ENCODE measurements at places on chromosomes 5 and 9.

DNA sequence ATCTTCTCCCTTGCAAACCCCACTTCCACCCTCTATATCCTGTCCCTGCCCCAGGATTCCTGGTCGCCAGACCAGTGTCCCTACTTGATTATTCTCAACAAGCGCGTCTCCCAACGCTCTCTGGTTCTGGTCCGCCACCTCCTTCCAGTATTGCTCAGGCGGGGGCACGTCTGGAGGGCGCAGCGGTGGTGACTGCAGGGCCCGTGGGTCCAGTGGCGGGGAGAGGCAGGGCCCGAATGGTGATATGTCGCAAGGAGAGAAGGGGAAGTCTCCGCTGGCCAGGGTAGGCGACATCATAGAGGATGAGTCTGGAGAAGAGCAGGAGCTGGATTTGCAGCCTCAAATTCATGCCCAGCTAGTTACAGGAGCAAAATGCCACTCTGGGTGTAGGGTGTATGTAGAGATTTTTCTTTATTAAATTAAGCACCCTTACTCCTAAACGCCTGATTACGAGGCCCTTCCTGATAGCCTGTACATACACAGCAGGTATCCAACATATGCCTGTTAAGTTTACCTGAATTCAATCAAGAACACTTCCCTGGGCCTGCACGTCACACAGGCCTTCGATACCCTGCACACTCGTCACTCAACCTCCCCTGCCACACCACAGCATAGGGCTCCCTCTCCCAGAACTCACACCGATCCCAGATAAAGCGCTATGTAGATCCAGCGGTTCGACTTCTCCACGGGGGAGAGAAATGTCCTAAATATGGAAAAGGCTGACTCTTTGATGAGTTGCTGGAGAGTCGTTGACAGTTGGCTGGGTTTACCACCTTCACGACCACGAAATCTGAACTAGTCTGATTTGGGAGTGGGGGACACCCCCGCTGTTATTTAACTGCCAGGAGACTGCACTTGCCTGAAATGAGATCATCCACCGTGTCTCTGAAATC lies 4.8 kb downstream of the MCIDAS start:
- DNase-seq, result no peak

- no peak for DNase-seq
Measured at GRCh38 chr9:18596920-18597319, 123.0 kb downstream of the ADAMTSL1 start.

DNA sequence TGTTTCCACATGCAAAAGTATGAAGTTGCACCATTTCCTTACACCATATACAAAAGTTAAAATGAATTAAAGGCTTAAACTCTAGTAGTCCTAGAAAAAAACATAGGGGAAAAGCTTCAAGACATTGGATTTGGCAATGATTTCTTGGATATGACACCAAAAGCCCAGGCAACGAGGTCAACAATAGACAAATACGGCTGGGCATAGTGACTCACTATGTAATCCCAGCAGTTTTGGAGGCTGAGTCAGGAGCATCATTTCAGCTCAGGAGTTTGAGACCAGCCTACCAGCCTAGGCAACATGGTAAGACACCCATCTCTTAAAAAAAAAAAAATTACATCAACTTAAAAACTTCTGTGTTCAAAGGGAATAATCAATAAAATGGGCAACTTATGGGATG lies 30.9 kb upstream of the SREK1 start:
- DNase-seq, result no peak

DNA sequence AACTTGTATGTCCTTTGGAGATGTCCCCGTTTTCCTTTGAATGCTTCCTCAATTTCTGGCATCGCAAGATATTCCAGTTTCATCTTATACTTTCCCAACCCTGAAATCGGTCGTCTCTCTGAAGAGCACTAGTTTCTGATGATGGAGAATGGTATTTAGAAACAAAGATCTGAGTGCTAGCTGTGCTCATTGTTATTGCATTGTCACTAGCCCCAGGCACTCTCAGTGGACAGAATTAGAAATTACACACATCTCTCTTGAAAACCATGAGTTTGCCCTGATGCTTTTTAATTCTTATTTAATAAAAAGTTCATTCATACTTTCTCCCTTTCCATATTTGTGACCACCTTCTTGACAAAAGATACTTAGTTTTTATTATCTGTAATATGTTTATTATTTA lies 67.7 kb downstream of the C9orf152 start:
- no peak for DNase-seq

- DNase-seq, result no peak
Measured at GRCh38 chr5:165003283-165003682, 1497.9 kb downstream of the MAT2B start.

- DNase-seq, result no peak
Measured at GRCh38 chr9:82600536-82601292, 462.2 kb downstream of the RASEF start.

- no peak for DNase-seq
Measured at GRCh38 chr9:87991151-87991870, 17.0 kb upstream of the CDK20 start.

- DNase-seq, result no peak
Measured at GRCh38 chr9:30235068-30235467, 2149.4 kb upstream of the ACO1 start.

DNA sequence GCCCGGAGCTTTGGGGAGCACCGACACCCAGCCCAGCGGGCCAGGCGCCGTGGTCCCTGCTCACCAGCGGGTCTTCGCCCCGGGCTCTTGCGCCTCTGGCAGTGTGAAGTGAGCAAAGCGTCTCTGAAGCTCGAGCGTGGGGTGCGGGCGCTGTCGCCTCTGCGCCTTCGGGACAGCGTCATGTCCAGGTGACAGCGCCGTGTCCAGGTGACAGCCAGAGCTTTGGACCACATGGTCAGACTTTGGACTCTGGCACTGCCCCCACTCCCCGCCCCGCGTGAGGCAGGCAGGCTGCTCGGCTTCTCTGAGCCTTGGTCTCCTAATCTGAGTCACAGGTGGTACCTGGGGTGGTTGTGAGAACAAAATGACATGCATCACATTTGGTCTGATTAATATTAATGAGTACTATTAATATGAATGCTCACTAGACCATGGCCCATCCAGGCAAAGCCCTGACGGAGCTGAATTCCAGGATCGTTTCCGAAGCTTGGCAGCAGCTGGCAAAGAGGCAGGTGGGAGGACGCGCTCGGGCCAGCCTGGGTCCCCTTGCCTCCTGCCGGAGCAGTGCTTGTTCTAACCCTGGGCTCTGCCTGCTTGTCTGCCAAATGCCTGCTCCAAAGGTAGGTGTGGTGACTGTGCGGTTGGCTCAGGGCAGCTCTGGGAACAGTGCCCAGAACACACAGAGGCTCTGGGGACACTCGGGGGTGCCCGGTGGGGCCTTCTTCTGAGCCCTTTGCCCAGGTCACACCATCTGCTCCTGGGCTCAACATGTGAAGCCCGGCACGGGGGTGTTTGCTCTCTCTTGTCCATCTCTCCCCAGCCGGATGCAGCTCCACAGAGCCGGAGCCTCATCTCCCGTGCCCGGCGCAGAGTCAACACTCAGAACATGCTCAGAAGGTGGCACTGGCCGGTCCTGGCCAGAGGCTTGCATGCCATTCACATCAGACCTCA lies 157.1 kb downstream of the OLFM1 start:
- no peak for DNase-seq

DNA sequence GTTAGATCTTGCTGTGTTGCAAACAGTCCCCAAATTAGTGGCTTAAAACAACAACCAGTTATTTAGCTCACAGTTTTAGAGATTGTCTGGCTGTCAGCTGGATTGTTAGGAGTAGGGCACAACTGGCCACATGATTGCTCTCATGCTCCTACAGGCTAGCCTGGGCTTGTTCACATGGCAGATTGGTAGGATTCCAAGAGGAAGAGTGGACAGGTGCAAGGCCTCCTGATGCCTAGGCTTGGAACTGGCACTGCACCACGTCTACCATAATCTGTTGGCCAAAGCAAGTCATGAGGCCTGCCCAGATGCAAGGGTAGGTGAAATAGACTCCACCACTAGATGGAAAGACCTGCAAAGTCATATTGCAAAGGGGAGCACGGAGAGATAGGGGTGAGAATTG lies 76.4 kb downstream of the ACER2 start:
- no peak for DNase-seq

GRCh38 chr5:36691696-36692371 lies 85.4 kb downstream of the SLC1A3 start:
- no peak for DNase-seq

GRCh38 chr5:38060354-38060753 lies 198.0 kb upstream of the EGFLAM start:
- no peak for DNase-seq

DNA sequence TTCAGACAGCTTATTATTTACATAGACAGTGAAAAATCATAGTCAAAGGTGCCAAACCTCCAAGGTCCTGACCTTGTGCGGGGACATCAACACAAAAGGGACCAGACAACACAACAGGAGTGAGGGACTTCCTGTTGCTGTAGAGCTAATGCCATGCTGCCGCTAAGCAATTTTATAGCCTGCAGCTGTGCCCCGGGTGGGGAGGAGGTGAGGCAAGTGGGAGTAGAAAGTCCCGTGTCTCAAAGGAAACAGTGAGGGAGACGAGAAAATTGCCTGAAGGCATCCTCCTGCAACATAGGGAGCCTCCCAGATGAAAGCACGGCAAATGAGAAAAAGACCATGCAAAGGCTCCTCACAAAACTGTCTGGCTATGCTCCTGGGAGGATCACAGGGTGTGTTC lies 58.8 kb downstream of the CAAP1 start:
- no peak for DNase-seq

DNA sequence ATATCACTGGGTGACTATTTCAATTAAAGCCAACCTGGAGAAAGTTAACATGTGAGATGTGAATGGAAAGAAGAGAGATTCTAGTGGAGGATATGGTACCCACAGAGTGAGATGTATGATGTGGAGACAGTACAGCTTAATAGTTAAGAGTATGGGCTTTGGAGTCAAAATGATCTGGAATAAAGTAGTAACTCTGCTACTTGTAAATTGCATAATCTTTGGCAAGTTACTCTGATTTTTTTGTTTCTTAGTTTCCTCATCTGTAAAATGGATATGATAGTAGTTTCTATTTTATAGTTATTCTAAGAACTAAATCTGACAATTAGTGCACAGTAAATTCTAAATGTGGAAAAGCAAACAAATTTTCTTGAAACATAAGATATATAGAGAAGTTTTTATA lies 79.2 kb downstream of the ISOC1 start:
- no peak for DNase-seq

- DNase-seq, result no peak
Measured at GRCh38 chr5:79630444-79630843, 18.2 kb downstream of the TENT2 start.

DNA sequence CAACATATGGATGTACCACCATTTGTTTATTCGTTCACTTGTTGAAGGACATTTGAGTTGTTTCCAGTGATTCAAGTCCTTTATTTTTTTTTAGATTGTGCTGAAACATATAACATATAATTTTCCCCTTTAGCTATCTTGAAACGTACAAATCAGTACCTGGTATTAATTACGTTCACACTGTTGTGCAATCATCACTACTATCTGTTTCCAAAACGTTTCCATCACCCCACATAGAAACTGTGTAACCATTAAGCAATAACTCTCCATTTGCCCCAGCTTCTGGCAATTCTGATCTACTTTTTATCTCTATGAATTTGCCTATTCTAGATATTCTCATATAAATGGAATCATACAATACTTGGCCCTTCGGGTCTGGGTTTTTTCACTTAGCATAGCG lies 116.0 kb downstream of the FGF1 start:
- no peak for DNase-seq

- no peak for DNase-seq
Measured at GRCh38 chr9:89597711-89598362, 7.0 kb upstream of the GADD45G start.

- DNase-seq, result no peak
Measured at GRCh38 chr9:126147186-126147935, 179.3 kb upstream of the MVB12B start.

DNA sequence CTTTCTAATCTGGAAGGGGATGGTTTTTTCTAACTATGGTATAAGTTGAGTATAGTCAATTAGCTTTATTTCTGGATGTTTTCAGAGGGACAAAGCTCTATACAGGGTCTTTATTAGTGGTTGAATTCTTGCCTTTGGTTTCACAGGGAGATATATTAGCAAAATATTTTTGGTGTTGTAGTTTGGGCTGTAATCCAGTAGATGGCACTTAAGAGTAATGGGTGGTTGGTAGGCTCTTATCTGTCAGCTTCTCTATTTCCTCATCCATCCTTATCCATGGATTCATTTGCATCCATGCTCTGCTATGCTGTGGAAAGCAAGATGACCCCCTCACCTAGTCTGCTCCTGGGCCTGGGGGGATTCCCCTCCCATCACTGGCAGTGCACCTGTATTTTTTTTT lies 363.6 kb upstream of the CYLC2 start:
- DNase-seq, result no peak

DNA sequence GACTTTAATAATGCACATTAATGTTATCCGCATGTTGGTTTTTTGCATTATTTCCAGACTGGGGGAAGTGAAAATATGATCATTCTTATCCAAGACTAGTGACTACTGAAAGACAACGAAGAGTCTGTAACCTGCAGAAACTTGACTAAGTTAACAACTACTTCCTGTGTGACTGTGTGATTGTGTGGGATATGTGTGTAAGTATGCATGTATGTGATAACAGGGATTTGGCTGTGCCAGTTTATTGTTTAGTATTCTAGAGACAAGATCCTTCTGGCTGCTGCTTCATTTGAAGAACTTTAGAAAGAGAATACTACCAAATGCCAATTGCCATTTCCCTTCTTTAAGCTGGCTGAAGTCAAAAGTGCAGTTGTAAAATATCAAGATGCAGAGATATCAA lies 375.7 kb upstream of the PRR16 start:
- no peak for DNase-seq

DNA sequence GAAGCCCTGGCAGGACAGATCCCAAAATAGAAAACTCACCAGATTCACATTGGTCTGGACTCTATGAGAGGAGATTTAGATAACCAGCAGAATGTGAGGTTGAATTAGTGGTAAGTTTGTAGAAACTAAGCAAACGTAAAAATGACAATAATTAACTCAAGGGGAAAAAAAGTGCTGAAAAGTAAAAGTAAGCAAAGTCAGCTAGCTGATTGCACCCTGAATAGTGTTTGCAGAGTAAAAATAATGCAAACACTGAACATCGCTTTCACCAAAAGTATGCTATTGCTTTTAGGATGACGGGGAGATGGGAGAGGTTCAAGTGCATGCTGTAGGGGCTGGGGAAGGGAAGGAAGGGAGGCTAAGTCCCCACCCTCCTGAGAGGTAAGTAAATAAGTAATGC lies 92.5 kb upstream of the RARS1 start:
- DNase-seq, result no peak

DNA sequence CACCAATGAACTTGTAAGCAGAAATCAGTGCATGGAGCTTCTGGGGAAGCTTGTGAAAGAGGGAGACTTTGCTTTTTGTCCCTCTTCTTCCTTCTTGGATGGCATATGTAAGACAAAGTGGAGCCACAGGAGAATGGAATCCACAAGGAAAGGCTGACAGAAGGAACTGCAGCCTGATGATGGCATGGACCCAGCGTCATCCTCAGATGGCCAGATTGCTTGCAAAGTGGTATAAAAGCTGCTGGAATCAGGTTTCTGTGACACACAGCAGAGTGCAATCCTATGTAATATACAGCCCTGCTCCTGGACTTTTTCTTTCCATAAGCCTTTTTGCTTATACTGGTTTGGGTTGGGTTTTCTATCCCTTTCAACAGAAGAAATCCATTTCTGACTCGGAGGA lies 31.4 kb upstream of the SPARC start:
- no peak for DNase-seq

GRCh38 chr5:78508186-78508765 lies 140.3 kb downstream of the LHFPL2 start:
- no peak for DNase-seq

GRCh38 chr9:14869671-14870070 lies 40.6 kb downstream of the FREM1 start:
- no peak for DNase-seq

Measured in stimulated activated CD4-positive, alpha-beta T cell treated with anti-CD3 and anti-CD28 coated beads, Interleukin-1b, Interleukin-23, amount 100 ng/mL, for 1 hour (primary cell).